ENCODE measurements at places on chromosomes 4 and X.

DNA sequence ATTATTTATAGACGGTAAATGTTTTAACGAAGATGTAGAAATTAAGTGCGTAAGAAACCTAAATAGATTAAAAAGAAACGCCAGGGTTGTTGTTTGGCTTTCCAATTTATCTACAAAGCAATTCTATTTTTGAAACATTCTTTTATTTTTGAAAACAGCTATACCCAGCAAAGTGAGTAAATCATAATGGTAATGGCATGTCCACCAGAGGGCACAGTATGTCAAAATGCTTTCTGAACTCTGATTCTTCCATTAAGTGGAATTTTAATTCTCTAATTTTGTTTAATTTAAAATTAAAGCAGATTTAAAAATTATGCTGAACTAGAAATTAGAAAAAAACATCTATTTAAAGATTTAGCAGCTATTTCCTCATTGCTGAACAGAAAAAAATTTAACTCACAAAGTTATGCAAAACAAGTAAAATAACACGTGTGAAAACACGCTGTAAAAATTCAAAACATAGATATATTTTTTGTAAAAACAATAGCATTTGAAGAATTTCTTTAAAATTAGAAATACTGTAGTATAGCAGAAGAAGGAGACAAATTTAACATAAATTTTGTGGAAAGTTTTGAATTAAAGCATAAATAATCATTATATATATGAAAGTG, 26.5 kb downstream of the RASSF6 start:
- DNase-seq, result no peak

GRCh38 chrX:18917831-18918230, 66.1 kb downstream of the PHKA2 start:
- no peak for DNase-seq

DNA sequence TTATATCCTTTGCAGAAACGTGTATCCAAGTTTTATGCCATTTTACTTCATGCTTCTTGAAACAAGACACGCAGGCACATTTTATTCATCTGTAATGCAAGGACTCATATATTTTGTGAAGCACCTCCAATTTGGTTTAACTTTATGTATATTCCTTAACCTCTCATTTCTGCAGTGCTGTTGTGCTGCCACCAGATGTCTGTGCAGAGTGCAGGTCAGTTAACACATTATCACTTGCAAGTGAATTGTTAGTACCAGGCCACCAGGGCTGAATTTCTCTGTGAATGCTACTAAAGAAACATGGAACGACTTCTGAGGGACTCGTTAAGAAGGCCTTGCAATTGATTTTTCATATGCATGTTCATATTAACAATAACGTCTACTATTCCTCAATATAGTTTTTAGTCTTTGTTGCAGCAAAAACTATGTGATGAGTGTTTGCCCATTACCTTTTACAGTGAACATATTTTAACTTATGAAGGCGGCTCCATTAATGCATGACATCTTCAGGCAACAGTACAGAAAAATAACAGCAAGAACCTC, 770.3 kb downstream of the NLGN4X start:
- DNase-seq, result no peak

DNA sequence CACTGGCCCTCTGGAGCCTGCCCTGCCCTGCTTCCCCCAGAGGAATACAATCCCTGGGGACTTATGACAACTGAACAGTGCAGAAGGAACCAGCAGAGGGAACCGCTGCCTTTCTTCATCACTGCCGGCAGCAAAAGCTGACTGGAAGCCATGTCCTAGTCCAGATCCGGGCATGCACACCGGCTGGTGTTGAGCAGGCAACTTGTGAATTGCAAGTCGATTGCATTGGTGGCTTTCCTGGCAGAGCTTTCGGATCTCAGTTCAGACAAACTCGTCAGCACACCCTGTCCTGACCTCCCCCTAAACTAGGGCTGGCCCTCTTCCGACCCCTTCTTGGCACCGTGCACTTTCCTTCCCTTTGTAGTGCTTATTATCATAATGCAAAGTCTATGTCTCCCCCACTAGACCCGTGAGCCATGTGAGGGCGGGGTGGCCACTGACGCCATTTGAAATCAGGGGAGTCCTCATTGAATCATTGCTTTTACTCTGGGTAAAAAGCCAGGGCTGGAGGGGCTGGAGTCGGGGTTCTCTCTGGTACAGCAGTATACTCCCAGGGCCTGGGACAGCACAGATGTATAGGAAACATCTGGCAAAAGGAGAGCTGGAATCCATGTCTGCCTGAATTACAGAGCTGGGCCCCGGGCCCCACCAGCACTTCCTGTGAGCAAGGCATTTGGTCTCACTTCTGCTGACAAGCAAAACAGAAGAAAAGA, 1.8 kb downstream of the ARHGAP4 start:
- DNase-seq, result peak; percentile 46

GRCh38 chr4:85556283-85556682, 81.3 kb downstream of the ARHGAP24 start:
- no peak for DNase-seq

- no peak for DNase-seq
Observed at GRCh38 chr4:77449171-77449570, 156.4 kb upstream of the CXCL13 start.

DNA sequence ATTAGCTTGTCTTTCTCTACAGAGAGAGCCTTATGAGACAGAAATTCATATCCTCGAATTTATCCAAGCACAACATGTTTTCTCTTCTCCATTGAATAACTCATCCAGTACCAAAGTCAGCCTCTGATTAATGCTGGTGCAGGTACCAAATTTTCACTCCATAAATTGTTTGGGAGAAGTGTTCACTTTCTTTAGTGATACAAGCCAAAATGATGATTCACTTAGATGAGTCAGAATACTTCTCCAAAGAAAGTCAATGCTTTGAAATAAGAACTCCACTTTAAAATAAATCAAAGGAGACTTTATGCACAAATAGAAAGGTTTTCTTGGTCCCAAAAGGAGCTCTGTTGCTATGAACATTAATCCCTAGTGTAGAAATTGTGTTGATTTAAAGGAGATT, 60.2 kb downstream of the MAOB start:
- DNase-seq, result no peak

GRCh38 chrX:94057385-94057784, 383.4 kb downstream of the FAM133A start:
- no peak for DNase-seq

- DNase-seq, result peak; percentile 16
Observed at GRCh38 chrX:114344756-114345349, 239.0 kb upstream of the HTR2C start.

DNA sequence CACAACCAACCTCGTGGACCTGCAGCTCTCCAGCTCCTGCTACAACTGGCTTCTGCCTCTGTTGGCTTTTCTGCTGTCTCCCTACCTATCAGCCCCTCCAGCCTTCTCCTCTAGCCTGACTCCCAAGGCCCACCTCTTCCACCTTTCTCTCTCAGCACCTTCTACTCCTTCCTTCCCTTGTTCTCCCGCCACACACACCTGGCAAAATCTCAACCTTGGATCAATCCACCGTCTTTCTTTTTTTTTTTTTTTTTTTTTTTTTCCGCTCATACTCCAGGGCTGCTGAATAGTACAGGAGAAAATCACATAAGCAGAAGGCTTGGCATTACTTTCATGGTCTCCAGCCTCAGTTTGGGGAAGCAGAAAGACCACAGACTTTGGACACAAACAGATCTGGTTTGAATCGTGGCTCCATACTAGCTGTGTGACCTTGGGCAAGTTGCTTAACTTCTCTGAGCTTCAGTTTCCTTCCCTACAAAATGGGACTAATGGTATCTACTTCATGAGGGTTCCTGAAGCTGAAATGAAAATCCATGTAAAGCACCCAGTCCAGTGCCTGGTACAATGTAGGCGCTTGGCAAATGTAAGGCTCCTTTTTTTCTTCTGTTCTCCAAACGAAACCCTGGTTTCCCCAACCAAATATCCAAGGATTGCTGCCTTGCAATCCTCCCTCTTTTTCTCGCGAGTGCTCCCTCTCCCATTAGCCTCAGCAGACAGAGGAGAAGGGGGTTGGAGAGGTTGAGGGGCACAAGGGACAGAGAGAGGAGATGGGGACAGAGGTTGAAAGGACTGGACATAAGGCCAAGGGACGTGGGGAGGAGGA, 1.7 kb downstream of the FGD1 start:
- DNase-seq, result no peak

- DNase-seq, result no peak
Observed at GRCh38 chr4:61648264-61648663, 448.1 kb downstream of the ADGRL3 start.

GRCh38 chr4:75345423-75345822, 168.8 kb downstream of the RCHY1 start:
- no peak for DNase-seq

DNA sequence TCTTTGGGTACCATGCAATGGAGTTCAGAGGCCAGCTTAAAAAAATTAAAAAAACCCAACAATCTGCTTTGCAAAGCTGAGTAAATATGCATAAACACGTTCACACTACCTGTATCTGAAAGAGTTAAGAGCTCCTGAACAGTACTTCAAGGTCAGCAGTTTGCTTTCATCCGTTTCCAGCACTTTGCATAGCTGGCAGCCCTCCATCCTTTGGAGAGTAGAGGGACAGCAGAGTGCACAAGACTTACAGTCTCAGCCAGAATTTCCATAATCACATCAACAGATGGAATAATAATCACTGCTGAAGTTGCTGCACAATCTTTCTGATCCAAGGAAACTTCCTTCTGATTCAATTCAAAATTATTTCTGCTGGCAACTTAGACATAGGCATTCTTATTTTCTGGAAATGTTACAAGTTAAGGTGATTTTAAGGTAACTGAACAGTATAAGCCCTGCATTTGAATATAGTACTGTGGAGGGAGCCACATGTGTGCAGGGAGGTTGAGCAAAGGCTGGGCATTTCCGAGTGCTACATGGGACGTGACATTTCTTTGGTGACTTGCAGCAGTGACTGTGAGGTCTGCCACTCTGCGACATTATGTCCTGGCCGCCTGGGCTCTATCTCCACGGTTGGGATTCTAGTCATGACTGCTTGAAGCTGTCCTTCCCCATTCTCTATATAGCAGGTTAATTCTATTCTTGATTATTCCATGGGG, 73.5 kb upstream of the EMCN start:
- no peak for DNase-seq

DNA sequence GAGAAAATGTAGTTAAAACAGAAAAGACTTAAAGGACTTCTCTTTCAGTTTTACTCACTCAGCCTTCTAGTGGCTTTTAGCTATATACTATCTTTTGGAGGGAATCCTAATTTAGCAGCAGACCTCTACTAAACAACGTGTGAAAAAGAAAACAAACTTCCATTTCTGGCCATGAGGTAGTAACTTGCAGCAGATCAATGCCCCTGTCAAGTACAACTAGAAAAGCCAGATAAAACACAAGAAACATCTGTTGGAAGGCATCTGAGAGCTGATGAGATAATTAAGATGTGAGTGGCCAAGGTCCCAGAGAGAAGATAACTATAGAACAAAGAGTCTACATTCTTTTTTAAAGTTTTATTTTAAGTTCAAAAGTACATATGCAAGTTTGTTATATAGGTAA, 101.7 kb downstream of the CORIN start:
- no peak for DNase-seq

- DNase-seq, result no peak
Observed at GRCh38 chr4:89703829-89704590, 133.0 kb downstream of the SNCA start.

DNA sequence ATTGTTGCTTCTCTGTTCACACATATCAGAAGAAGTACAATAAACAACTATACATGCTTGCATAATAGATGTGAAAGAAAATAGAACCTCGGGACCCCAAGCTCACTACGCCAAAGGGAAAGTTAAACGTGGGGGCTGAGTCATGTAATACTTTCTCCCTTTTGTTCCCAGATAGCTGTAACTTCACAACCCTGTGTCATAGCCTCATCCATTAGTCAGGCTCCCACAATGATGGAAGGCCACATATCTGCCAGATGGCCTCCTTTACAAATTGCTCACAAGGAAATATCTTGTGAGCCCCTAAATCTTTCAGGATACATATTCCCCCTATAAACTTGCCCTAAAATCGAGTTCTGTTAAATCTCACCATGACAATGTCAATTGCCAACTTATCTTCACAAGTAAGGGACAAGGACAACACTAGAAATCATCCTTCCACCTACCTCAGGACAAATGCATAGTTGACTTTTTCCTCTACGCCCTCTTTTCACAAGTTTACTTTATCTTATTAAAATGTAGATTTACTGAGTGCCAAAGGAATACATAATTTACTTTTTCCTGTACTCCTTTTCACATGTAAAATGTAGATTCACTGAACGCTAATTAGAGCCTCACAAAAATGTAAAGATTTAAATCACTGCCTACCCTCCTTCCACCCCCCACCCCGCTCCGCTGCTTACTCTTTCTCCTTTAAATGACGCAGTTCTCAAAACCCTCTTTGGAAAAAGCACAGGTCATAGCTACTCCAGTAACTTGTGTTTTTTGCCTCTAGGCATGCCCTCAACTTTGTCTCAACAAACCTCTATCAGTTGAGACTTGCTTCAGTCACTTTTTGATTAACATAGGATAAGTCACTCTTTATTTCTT, 477.1 kb downstream of the DTHD1 start:
- DNase-seq, result no peak

DNA sequence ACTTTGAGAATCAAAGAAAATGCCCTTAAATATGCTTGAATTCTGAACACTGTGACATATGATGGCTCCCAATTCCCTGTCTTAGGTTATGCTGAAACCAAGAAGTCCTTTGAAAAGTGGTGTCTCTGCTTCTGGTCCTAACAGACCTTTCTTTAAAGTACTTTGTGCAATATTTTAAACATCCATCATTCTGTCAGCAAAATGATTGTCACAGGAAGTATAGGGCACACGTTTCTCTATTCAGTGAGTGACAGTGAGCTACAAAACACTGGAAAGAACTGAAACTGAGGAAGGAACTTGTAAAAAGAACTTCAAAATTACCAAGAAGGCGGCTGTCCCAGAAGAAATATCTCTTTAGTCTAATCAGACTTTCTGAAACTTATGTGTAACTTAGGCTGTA, 12.2 kb upstream of the NUP54 start:
- no peak for DNase-seq

DNA sequence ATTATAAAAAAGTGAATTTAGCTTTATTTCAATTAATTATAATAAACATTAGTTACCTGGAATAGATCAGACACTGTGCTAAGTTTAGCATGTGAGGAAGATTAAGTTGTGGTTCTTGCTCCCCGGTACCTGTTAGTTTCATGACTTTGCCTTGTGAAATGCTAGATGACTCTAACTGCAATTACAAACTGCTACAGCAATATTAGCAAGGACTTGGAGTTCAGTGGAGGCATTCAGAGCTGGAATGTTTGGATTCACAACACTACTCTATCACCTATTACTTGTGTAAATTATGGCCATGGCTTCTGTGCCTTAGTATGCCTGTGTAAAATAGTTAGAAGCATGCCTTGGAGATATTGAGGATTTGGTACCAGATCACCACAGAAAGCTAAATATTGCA, 21.4 kb upstream of the ANXA10 start:
- no peak for DNase-seq

DNA sequence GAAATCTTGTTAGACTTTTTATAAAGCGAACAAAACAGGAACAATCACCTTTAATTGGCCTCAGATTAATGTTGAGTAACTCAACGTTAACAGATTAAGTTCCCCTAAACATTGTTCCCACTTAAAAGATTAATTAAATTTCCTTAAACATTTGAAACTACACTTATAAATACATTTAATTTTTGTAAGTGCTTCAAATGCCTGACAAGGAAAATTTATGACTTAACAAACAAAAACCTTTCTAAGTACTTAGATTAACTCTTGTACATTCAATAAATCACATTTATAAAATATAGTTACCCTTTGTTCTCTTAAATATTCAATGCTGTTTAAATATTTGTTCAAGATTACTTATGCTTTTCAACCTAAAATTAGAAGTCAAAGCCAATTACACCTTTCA, 39.4 kb upstream of the OCIAD2 start:
- DNase-seq, result no peak

- peak; percentile 6 for DNase-seq
Observed at GRCh38 chrX:114619874-114620273, 36.0 kb downstream of the HTR2C start.

- no peak for DNase-seq
Observed at GRCh38 chr4:42410446-42410845, 13.2 kb downstream of the SHISA3 start.
